ENCODE measurements at places on chromosomes 13 and 19.

DNA sequence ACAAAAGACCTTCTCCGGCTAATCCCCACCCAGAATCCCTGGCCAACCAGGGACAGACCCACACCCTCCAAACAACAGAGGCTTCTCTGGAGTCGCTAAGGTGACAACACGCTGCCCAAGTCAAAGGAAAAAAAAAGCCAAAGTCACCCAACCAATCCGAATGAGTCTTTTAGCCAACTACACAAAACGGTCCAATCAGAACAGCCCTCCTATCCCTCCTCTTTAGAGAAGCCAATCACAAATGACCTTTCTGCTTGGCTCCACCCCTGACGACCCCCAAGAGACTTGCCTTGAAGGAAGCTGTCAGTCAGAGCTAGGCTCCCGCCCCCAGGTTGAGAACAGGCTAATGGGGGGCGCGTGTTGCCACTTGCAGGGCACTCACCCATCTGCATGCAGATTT, 6.6 kb upstream of the FBXW9 start:
- DNase-seq: peak; percentile 47

GRCh38 chr19:51566489-51567100, 4.5 kb upstream of the ZNF175 start:
- DNase-seq: no peak

DNA sequence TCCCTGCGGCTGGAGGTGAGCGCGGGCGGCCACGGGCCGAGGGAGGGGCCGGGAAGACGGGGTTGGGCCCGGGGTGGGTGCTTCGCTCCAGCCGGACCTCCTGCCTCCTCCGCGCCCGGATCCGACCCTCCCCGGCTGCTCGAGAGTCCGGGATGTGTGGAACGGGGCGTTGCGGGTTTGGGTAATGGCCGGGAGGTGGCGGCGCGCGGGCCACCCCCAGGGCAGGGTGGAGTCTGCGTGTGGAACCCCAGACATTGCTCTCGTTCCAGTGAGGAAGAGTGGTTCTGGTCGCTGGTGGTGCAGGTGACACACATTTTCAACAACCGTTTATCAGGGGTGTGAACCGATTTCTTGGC, 38.8 kb downstream of the ARHGEF7 start:
- no peak for DNase-seq

GRCh38 chr13:106774621-106775020, 206.7 kb upstream of the ARGLU1 start:
- no peak for DNase-seq

GRCh38 chr13:28622286-28622685, 36.6 kb upstream of the POMP start:
- no peak for DNase-seq

DNA sequence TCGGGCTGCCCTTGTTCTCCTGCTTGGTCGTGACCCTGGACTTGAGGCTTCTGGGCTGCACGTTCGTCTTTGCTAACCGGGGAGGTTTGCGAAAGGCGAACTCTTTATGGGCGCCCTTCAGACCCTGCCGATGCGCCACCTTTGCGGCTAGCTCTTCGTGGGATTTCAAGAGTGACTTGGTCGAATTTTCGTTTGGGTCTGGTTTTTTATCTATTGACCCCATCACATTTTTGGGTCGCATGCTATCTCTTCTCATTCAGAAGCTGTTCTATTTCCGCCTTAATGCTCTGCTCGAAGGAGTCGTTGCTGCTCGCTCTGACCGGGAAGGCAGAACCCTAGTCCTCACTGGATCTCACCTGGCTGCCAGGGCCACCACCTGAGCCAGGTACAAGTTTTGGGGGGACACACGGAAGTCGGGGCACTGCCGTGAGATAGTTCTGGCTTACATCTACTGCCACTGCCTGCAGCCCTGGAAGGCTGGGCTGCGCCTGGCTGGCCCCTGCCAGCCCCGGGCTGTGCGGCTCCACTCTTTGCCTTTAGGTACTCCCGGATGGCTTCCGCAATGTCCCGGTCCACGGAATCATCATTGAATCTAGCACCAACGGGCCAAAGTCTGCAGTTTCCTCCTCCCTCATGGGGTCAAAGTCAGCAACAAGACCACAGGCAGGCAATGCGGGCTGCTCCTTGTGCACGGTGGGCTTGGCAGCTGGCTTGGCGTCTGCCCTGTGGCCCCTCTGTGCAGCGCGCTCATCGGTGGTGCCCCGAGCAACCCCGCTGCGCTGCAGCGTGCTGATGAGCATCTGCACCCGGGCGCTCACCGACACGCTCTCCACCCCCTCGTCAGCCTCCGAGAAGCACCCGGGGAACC, 16.2 kb downstream of the RB1 start:
- DNase-seq: no peak

GRCh38 chr19:5477451-5478215, 22.4 kb downstream of the ZNRF4 start:
- DNase-seq: no peak

GRCh38 chr19:24057144-24057543, 29.8 kb upstream of the ZNF254 start:
- DNase-seq: no peak

All from NCI-H1048 (cell line).